Activated gamma-delta T cell treated with anti-CD3 and anti-CD28 coated beads, Interleukin-2, amount 50 U/mL, for 16 hours (primary cell): ENCODE measurements at places on chromosomes 3 and 15.

DNA sequence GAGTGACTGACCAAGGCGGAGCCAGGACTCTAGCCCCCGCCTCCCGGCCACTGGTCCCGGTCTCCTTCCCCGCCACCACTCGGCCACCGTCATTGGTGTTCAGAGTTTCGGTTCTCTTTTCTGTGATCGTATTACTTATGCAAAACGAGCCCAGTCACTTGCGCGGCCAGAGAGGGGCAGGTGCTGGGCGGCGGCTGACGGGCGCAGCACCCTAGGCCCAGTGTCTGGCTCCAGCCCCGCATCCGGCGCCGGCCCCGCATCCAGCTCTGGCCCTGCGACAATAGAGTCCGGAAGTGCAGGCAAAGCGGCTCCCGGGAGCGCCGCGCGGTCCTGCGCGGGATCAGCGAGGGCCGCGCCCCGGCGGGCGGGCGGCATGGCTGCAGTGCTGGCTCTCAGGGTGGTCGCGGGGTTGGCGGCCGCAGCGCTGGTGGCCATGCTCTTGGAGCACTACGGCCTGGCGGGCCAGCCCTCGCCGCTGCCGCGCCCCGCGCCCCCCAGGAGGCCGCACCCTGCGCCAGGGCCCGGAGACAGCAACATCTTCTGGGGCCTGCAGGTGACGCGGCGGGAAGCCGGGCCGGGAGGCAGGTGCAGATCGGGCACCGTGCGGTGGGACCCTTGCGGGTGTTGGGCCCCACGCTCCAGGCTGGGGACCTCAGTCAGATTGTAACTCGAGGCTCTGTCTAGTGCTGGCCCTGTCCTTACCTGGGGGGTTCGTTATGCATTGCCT lies at the start of gene TMEM62:
Gene TMEM62, plus strand, starts transcription at position 157 of the 727 bp plus-strand sequence. Its CDS starts 217 bp downstream, at position 374.
- peak; percentile 25 for DNase-seq

- no peak for DNase-seq
These were observed 219.7 kb upstream of the SGO1 start for GRCh38 chr3:20405744-20406143.

DNA sequence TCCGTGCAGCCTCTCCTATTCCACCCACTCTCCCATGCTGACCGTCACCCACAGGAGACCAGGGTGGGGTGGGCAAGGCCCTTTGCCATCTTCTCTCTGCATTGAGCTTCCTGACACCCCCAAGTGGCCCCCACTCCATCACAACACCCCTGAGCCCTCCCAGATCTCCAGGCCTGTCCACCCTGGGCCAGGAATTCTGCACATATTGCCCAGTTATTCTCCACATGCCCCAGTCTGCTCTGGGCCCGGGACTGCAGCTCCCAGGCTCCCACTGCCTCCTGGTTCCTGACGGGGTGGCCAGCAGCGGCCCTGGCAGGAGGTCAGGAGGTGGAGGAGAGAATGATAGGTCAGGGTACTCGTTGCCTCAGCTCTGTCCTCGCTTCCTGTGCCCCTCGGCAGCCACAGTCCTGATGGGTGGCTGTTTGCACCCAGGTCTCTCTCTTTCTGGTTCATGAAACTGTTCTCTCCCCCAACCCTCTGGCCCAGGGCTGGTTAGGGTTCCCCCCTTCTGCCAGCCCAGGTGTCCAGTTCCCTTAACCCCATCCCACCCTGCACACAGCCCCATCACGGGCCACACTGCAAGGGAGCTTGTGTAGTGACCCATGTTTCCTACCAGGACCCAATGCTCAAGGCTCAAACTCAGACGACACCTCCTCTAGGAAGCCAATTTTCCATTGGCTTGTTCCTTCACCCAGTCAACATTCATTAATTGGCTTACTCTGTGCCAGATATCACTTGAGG lies 47.3 kb downstream of the IQSEC1 start:
- no peak for DNase-seq

DNA sequence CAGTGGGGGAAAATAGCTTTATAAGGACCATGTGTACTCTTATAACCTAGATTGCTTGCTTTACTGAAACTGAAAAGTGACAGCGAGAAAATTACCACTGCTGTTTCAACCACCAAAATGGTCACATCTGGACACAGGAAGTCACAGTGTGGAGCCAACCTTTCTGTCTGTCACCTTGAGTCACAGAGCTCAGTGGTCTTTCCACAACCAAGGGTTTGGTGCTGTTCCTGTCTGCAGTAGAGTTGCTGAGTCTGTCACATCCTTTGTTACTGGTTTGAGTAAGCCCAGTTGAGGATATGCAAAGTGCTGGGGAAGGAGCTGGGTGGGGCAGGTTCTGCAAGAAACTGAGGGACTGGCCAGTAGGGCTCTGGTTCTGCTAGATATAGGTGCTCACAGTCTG lies 139.1 kb upstream of the EIF1B start:
- DNase-seq = no peak

- no peak for DNase-seq
These were observed 816.6 kb downstream of the EPHA3 start for GRCh38 chr3:89923921-89924610.

DNA sequence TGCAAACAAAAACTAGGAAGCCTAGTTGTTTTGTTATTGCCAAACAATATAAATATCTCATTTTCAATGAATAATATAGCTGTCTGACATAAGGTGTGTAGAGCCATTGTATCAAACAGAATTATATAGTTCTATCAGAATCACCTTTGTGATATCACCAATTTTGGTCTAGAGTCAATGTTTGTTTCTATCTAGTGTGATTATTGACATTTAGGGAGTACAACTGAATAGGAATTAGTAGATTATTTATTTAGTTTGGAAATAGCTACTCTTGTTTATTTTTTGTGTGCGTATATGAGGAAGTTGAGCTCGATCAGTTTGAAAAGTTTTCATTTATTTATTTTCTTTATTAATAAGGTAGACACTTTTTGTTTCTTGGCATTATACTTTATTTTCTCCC lies 389.7 kb downstream of the NAALADL2 start:
- no peak for DNase-seq

DNA sequence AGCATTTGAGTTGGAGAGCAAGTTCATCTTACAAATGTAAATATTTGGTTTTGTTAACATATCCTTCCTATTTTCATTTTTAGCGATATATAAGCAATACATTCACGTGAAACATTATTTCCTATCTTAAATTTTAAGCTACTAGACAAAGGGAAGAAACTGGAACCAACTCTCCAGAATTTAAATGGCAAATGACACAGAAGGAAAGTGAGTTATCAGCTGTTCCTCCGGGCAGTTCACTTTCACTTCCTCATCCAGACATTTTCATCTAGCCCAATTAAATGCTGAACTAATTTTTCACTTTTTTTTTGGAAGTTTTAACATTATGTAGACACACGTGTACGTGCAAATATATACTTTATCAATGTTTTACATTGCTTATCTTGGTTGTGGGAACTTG lies 58.7 kb downstream of the MORC1 start:
- DNase-seq = no peak

DNA sequence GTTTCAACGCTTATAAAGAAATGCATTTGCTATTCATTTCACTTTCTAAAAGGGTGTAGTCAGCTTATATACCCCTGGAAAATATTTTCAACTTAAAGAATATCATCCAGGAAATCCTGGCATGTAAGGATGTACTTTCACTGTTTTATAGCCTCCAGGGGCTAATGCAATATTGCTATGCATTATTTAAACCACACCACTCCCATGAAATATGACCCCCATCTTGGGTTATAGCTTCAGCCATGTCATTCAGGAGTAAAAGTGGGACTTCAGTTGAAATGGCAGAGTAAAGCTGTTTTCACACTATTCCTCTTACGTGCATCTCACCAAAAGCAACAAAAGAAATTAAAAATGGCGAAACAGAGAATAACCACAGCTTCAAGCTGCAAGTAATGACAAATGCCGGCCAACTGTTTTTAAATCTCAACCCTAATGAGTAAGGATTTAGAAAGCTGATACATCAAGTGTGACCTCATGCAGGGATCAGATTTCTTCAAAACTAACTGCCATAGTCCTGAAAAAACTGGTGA lies 84.5 kb downstream of the COL6A6 start:
- DNase-seq = no peak

GRCh38 chr3:99825004-99825640 lies 7.5 kb downstream of the CMSS1 start:
- DNase-seq = no peak

DNA sequence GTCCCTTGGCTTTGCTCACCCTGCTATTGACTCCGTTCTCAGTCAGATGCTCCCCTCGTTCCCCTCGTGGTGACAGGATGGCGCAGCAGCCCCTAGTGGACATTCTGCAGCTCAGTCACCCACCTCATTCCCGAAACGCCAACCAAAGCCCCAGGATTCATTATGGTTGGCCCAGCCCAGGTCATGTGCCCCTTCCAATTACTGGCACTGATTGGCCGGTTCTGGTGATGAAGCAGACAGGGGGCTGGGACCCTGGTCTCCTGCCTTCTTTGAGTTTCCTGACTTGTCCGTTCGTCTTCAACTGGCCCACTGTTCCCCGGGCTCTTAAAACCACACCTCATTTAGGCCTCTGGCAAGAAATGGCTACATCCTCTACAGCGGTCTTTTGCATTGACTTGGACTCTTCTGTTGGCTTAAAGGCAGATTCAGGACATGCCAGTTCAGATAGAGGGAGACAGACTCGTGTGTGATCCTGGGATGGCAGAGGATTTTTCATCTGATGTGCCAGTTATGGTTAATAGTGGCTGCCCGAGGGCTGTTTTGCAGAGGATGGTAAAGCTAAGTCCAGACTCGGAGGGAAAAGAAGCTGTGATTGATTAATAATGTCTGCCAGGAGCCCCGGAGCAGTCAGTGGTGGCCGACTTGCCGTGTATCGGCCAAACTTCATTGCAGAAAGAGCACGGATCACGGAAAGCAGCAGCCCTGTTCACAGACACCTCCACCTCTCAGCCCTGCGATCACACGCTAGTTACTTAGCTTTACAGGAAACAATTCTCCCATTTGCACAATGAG lies 37.8 kb downstream of the LSM3 start:
- peak; percentile 29 for DNase-seq

- no peak for DNase-seq
These were observed 4.4 kb upstream of the GPR176 start for GRCh38 chr15:39924437-39924836.

DNA sequence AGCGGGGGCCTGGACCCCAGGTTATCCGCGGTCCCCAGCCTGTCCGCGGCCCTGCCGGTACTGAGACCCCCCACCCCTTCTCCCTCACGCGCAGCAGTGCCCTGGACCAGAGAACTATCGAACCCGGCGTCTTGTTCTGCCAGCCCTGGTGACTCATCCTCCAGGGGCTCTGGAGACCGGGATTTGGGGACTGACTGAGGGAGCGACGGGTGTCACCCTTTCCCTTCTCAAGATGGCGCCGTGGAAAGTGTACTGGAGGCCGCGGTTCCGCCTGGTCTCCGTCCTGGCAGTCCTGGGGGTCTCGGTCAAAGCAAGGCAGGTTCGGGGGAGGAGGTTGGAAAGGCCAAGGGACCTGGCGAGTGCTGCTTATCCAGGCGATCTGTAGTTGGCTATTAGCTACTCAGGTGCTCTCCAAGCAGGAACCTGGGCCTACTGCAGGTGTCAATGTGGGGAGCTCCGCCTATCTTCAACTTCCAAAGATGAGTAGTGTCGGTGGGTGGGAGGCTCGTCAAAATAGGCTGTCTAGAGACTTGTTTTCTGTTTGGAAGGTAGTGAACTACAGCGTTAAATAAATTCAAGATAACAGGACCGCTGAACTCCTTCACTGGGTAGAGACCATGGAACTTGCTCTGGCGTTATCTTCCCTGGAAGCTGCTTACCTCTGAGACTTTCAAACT lies 790 bp downstream of the RAB5A start:
- peak; percentile 20 for DNase-seq

GRCh38 chr3:171935261-171936123 lies 92.3 kb downstream of the TMEM212 start:
- DNase-seq = no peak

GRCh38 chr3:46549408-46549904 lies 16.6 kb downstream of the LRRC2 start:
- DNase-seq = no peak

DNA sequence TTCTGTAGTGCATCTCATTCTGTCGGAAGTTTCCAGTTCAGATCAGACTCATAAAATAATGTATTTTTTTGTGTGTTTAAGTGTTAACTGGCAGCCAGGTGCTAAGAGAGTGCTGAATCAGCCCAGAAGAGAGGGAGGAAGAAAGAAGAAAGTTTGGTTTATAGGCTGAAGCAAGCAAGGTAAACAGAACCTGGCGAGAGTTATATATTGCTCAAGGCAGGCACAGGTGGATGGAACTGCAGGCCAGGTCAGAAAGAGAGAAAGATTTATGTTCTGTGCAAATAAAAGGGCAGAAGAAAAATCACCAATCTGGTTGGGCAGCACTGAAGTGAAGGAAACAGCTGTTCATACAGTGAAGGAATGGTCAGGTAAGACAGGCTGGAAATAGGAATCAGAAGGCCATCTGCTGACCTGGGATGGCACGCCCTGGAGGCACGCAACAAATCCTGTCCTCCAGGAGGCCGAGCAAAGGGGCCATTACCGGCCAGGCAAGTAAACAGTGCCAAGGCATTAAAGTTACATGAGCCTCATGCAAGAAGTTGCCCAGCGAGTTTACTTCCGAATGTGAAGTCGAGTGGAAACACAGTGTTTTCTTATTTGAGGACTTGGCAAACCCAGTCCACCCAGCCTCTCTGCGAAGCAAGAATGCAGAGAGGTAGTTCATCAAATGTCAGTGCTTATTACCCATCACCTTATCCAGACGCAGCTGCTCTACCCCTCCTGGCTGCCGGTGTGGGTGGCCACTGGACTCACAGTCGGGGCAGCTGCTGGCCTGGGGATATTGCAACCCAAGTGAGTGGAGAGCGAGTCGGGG lies 309.8 kb downstream of the VPS13C start:
- no peak for DNase-seq

- DNase-seq = peak; percentile 14
These were observed 23.6 kb downstream of the TIMP4 start for GRCh38 chr3:12135029-12135657.

DNA sequence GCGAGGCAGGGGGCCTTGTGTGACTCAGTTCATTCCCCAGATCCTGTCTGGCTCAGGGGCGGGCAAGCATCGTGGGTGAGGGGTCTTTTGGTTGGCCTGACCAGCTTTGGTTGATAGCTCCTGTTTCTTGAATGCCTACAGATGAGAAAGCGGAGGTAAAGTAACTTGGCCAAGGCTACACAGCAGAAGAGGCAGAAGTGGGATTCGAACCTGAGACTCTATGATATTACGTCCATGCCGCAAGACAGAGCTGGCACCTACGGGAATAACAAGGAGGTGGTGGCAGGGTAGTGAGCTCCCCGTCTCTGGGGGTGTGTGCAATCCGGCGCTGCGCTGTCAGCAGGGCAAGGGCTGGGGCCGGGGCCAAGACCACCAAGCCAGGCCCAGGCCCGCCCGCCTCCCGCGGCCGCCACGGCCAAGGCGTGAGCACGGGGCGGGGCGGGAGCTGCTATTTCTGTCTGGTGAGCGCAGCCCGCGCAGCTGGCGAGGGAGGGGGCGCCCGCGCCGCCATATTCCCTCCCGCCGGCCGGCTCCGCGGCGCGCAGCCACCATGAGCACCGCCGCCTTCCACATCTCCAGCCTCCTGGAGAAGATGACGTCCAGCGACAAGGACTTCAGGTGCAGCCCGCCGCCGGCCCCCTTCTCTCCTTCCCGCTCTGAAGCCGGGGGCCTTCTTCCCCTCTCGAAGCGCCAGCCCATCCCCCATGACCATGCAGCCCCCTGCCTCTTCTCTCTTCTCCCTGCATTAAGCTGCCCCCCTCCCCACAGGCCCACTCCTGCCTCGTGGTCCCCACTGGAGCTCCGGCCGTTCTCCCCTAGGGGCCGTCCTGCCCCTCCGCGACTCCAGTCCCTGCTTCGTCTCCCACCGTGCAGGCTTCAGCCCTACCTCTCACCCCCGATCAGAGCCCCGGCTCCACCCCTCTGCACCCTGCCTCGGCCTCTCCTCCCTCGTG lies at the start of gene CAND2:
Gene CAND2, plus strand, starts transcription at position 510 of the 953 bp plus-strand sequence. Its CDS starts 41 bp downstream, at position 551.
- no peak for DNase-seq

- no peak for DNase-seq
These were observed 219.3 kb downstream of the ZBBX start for GRCh38 chr3:167160781-167161180.

- no peak for DNase-seq
These were observed 36.2 kb downstream of the ICE2 start for GRCh38 chr15:60442763-60443162.
